ENCODE measurements at places on chromosomes 5 and 9.

DNA sequence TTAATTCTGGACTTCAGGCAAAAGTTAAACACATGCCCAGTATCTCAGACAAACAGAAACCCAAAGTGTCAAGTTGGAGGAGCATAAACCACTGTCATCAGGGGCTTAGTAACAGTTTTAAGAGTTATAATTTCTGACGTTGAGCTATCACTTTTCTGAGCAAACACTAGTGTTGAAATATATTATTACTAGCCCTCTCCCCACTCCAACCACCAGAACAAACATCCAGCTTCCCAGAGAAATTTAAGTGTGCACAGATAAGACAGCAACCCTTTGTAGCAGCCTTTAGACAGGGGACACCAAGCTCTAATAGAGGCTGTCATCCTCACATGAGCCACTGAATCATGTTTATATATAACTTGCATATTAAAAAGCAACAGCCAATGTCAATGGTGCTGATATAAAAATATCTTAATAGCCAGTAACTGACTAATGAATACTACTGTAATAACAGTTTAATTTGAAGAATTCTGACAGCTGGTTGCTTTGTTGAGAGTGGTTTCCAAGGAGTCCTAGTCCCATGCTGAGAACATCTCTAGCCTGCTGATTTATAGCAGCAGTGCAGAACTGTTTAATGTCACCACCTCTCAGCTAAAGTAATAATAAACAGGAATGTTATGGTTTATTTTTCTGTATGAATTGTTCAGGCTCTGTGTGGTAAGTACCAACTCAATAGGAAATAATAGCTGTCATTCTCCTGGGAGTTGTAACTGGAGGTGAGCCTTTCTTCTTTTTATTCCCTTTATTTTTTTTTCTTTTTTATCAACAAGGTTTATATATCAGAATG, 528.7 kb upstream of the ZNF608 start:
- no peak for DNase-seq

DNA sequence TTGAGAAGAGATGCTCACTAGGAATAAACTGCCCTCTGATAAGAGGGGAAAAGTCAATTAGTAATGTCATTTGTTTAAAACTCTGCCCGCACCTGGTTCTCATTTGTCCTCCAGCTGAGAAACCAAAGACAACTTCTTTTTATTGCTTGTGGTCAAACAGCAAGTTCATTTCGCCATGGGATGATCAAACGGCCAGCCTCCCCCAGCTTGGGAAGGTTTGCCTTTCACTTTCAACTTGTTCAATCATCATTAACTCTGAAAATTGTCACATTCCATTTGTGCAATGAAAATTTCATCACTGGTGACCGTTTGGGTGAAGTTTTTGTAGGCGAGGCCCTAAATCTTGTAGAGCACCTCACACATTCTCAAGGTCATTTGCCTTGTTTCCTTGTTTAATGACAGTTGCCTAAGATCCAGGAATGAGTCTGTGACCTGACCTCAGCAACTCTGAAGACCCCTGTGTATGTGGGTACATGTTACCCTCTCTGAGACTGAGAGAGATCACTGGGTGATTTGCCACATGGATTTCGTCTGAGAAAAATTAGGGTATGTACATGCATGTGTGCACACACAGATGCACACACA, 117.7 kb downstream of the MARCHF3 start:
- no peak for DNase-seq

- DNase-seq: no peak
These were observed 4.9 kb downstream of the SUSD1 start for GRCh38 chr9:112170235-112170634.

DNA sequence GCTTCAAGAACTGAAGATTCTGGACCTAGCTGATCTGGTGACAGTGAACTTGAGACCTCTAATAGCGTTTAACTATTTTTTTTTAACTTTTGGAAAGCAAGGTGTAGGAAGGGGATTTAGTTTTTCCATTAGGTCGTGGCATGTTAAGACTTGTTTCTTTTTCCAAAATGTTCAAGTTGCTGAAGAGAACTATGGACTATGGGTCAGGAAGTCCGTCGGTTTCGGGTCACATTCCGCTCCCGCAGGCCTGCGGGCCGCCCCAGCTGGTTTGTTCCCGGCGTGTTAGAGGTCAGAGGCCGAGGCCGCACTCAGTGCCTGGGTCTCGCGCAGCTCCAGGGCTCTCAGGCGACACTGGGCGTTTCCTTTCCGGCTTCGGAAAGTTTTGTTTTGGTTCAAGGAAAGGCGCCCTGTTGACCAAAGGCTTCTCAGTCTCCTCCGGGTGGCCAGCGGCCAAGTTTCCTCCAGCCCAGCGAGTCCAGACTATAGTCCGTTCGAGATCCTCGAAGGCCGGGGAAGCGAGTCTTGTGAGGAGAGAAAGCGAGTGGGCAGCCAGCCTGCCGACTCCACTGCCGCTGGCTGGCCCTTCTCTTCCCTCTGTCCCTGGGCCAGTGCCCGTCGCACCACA, 586 bp upstream of the FCHO2 start:
- DNase-seq: no peak

- no peak for DNase-seq
These were observed 45.8 kb upstream of the PRDM9 start for GRCh38 chr5:23461576-23461975.

DNA sequence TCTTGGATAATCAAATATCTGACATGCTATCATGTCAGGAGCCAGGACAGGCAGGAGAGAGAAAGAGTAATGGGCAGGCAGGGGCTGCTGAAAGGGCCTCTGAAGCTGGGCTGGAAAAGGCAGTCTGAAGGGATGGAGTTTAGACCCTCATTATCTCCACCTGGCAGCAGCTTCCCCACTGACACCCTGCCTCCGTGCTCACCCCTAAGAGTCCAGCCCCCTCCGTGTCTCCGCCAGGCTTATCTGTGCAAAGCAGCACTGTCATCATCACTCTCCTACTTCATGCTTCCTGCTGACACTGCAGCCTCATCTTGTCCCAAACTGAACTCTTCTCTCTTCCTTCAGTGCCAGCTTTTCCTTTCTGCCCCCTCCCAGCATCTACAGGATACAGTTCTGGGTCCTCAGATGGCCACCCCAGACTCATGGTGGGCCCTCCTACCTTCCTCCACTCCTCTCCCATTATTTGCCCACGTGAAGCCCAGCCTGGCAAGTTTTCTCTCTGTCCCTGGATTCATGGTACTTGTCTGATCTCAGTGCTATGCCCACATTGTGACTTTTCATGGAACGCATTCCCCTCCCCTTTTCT, 70.9 kb upstream of the KLF9 start:
- no peak for DNase-seq

DNA sequence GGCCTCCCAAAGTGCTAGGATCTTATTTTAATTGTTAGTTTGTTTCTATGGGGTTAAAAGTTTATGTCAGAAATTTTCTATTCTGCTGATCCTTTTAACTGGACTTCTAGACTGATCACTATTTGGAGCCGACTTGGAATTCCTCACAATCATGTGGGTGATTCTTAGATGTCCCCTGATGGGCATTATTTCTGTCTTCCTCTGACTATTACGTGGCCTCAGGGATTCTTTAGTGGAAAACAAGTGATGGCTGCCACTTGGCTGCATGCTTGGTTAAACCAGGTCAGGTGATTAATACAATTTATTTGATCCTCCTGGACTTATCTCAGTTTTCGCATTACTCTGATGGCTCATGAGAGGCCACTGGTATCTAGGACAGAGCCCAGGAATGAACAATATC, 32.2 kb upstream of the OR2S2 start:
- no peak for DNase-seq

DNA sequence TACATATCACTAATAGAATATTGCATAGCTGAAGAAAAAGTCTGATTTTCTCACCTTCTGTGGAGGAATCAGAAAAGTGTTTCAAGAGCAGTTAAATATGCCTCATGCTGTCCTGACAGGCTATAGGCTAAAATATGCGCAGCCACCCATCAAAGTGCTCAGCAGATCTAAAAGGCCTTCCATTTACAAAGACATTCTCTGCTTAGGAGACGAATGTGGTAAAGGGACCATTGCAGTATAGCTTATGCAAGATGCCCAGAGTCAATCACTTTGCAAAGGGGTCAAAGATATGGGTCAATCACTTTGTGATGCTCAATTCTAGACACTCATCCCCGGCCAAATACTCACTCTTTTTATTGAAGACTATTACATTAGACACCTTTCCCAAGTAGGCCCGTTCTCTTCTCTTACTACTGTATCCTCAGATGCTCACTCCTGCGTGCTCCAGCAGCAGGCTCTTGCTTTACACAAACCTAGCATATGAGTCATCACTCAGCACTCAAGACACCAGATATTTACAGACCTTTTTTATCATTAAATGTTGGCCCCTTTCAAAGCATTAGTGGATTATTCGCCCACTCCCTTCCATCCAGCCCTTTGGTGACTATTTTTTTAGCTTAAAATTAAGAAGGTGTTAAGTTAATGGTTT, 568.2 kb upstream of the CDH18 start:
- DNase-seq: no peak

- no peak for DNase-seq
These were observed 302.2 kb upstream of the VLDLR start for GRCh38 chr9:2319421-2319820.

GRCh38 chr5:54098267-54098666, 212.1 kb downstream of the ARL15 start:
- DNase-seq: no peak

DNA sequence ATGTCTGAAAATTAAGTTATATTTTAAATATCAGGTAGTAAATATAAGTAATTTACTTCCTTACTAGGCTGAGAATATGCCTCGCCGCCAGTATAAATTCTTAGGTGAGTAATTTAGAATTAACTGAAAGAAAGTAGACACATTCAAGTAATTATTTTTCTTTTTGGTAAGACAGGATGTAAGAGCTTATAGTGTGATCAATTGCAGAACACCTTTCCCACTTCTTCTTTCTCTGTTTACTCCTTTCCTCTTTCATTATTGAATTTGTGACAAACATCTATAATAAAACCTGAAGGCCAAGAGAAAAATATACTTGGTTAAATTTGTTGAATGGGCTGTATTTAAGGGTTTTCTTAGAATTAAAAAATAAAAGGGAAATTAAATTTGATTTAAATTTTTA, 195.1 kb upstream of the CDKN2B start:
- no peak for DNase-seq

- DNase-seq: no peak
These were observed 69.5 kb downstream of the SV2C start for GRCh38 chr5:76152700-76153099.

DNA sequence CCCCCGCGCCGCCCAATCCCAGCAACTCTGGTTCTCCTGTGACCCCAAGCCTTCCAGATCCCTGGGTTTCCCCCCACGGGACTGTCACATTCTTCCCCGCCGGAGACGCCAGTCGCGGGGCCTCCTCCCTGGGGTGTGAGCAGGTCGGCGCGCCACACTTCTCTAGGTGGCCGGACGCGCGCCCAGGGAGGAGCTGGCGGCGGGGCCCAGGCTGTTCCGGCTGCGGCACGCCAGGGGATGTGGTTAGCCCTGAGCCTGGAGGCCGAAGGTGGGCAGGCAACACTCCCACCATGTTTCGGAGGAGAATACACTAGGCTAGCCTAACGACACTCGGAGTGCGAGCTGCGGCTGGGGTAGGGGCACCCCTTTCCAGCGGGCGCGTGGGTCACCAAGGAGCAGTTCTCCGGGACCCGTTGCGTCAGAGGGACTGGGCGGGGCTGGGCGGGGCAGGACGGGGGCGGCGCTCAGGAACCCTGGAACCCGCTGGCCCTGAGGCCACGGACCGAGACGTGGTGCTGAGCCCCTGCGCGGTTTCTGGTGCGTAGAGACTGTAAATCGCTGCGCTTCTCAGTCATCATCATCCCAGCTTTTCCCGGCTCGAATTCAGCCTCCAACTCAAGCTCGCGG, at the start of gene SLC27A6:
Gene SLC27A6, plus strand, starts transcription at position 478 of the 627 bp plus-strand sequence. CDS start 650 bp downstream, outside the sequence.
- no peak for DNase-seq

- no peak for DNase-seq
These were observed 105.7 kb upstream of the ZNF618 start for GRCh38 chr9:113770396-113770795.

DNA sequence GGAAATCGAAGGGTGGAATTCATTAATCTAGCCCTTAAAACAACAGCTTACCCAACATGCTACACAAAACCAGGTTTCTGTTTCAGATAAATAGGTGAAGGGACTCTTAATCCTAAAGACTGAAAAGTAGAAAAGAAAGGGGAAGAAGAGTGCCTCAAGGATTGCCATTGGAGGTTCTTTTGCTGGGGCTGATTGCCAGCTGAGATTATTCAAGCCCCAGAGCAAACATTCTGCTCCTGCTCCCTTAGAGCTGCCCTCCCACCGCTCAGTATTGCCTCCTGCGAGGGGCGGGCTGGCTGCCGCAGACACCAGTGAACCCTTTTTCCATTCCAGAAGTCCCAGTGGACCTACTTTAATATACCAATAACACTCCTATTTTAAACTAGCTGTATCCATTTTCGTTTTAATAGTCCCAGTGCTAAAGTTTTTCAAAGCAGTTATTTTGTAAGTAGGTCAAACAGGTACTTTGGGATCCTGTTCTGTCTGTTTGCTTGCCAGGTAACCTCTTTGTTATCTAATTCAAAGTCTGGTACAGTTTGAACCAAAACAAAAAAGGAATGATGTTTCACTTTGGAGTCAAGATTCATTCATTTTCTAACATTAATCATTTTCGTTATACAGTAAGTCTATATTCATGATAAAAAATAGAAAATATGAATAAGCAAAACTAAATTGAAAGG, 38.6 kb downstream of the HMGCS1 start:
- no peak for DNase-seq

GRCh38 chr5:17148481-17148880, 69.0 kb upstream of the BASP1 start:
- DNase-seq: no peak

DNA sequence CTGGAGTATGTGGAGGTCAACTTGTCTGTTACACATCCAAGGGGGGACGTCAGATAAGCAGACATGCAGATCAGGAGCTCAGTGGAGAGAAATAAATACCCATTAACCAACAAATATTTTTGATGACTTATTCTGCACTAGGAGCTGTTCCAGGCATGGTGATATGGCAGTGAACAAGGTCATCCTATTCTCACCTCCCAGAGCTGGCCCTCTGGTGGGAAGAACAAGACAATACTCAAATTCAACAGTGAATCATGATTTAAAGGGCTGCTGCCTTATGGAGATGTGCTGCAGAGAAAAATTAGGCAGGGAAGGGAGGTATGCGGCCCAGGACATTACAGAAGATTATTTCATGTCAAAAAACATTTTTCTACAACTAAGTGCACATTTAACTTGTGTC, 36.5 kb downstream of the SYK start:
- DNase-seq: no peak

DNA sequence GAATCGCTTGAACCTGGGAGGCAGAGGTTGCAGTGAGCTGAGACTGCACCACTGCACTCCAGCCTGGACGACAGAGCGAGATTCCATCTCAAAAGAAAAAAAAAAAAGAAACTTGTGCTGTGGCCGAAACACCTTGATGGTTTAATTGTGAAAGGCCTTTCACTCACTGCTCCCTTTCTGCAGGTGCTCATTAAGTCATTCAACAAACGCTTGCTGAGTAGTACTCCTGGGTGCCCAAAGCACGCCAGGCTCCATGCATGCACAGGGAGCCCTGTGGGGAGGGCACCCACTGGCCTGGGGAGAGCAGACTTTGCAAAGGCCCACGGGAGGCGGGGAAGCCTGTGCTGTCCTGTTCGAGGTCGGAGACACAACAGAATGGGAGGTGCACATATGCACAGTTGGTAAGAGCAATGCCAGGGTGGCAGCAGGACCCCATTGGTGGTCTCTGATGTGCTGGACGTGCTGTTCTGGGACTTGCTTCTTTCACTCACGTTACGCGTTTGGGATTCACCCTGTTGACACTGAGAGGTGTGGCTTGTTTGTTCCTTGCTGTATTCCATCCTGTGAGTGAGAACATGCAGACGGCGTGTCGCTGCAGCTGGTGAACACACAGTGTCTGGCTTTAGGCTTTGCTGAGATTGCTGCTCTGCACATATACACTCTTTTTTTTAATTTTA, 3.0 kb upstream of the ENTPD2 start:
- no peak for DNase-seq

GRCh38 chr9:5718296-5719032, 89.6 kb downstream of the RIC1 start:
- DNase-seq: no peak
